Stimulated activated CD4-positive, alpha-beta T cell treated with anti-CD3 and anti-CD28 coated beads, TNF-alpha, amount 100 ng/mL, for 1 hour (primary cell): ENCODE measurements at places on chromosomes 5 and 9.
A peak's percentile ranks its signal among the peaks of the same experiment; 100 is the strongest.

GRCh38 chr9:10678790-10679189 lies 66.0 kb upstream of the PTPRD start:
- no peak for DNase-seq

DNA sequence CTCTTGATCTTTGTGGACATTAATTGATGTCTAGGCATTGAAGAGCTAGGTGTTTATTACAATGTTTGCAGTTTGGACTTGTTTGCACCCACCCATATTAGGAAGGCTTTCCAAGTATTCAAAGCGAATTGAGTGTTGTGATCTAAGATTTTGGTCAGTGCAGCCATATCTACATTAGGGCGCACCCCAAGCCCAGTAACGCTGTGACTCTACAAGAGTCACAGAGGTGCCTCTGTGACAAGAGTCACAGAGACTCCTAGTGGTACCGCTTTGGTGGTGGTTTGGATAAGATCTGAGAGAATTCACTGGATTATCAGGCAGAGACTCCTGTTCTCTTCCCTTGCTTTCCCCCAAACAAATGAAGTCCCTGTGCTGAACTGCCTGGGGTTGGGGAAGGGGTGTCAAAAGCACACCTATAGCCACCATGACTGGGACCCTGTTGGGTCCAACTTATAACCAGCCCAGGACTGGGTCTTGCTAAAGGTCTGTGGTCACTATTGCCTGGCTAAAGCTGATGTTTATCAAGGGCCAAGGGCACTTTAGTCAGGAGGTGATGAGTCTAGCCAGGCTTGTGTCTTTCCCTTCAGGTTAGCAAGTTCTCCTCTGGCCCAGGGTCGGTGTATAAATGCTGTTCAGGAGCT lies 114.1 kb upstream of the RIOK2 start:
- no peak for DNase-seq

GRCh38 chr5:68251386-68251785 lies 35.8 kb downstream of the PIK3R1 start:
- peak; percentile 27 for DNase-seq

GRCh38 chr5:72555871-72556270 lies 48.7 kb upstream of the ZNF366 start:
- DNase-seq = no peak

DNA sequence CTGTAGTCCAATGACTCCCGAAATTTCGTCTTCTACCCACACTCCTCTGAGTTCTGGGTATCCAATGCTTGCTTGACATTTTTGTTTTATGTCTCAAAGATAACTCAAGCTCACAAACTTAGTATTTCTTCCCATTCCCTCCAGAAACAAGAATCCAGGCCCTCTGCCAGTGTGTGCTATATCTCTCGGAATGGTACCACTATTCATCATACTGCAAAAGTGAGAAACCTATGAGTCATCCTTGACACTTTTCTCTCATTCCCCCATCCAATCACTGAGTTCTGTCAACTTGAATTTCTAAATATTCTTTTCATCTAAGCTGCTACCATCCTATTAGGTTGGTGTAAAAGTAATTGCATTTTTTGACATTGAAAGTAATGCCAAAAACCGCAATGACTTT lies 9.8 kb downstream of the SLC12A2 start:
- no peak for DNase-seq

DNA sequence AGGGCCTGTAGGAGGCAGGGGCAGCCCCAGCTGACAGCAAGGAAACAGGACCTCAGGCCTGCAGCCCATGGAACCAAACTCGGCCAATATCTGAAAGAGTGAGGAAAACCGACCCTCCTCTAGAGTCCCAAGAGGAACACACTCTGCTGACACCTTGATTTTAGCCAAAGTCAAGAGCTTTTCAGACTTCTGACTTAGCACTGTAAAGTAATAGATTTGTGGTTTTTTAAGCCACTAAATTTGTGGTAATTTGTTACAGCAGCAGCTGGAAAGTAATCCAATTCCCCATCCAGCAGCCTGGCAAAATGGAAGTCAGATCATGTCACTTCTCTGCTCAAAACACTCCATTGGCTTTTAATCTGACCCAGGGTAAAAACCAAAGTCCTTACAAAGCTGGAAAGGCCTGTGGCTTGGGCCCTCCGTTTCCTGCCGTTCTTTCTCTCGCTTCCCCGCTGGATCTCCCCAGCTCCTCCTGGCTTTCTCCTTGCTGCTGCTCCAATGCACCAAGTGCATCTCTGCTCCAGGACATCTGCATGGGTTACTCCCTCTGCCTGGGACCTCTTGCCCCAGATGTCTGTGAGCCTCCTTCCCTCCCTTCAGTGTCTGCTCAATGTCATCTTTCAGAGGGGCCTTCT lies 79.0 kb downstream of the C5orf15 start:
- DNase-seq = no peak

- no peak for DNase-seq
These were observed 40.6 kb downstream of the TMEM174 start for GRCh38 chr5:73213566-73213998.

DNA sequence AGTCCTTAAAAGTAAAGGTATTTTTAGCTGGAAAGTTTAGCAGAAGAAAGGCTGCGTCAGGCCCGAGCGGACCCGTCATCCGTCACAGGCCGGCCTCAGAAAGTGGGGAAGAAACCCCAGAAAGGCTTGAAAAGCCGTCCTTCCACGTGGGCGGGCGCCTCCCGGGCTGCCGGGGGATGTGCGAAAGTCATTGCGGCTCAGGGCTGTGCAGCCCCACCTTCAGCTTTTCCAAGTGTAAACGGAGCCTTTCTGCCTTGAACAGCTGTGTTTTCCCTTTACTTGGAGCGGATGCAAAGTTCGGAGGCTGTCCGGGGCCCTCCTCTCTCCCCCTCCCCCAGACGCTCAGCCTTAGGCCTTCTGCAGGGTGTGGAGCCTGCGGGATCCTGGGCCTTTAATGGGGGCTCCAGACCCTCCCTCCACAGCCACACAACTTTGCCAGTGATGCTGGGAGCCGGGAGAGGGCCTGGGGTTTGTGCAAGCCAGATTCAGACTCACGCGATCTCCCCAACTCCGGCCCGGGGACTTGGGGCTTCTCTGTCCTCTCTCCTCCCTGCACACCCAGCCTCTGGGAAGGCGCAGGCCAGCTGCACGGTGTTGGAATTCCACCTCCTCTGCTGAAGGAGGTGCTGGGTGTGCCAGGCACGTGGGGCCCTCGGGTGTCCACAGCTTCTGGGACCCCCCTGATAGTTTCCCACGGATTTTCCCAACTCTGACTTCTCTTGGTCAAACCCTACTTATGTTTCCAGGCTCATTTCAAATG lies 95.5 kb upstream of the RAPGEF1 start:
- no peak for DNase-seq

DNA sequence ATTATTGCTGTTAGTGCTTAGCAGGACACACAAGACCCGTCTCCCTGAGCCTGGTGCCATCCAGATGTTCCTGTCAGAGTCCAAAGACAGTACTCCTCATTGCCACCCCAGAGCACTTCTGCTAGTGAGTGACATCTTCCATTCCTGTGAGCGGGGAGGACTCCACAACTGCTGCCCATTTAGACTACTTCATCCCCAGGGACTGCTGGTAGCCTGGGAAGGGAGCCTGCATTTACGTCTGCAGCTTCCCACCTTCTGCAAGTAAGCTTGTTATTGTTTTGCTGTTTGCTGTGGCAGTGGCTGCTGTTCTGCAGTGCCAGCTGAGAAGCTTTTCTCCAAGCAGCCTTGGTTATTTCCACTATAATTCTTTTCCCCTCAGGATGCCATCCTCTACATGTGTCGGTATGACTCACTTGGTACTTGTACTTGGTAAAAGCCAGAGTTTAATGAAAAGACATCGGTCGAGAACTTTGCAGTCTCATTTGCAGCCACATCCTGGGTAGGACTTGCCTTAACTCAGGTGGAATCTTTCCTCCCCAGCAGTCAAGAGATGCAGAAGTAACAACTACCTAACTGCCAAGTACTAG lies 10.6 kb upstream of the MAP1B start:
- no peak for DNase-seq

GRCh38 chr5:149216496-149216895 lies 55.2 kb upstream of the AFAP1L1 start:
- no peak for DNase-seq

GRCh38 chr5:93731987-93732386 lies 9.4 kb downstream of the POU5F2 start:
- DNase-seq = no peak

DNA sequence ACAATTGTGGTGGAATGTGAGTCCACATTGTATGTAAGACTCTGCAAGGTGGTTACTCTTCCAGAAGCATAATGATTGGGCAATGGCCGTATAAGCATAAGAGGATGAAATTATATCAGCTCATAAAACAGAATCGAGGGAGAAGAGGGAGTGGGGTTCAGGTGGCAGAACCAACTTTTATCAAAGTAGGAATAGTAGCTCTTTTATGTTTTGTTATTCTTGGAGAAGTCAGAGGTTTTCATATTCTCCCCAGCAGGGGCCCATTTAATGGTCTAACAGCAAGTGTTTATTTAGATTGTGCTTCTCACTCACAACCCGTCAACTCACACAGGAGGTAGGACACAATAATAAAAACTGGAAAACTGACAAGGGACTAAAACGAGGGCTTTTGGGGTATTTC lies 291.3 kb upstream of the CD180 start:
- DNase-seq = no peak

DNA sequence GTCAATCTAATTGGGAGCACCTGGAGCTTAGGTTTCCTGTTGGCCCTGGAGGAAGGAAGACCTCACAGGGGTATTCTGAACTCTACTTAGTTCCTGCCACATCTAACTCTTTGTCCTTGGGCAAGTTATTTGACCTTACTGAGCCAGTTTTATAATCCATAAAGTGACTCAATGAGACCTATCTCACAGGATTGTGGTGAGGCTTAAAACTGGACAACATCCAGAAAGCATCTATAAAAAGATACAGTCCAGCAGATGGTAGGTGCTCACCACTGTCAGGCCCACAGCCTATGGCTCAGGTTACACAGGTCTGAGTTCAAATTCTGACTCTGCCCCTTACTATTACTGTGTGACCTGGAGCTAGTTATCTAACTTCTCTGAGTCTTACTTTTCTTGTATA lies 23.3 kb downstream of the KCNV2 start:
- DNase-seq = no peak

- DNase-seq = no peak
These were observed 75.7 kb downstream of the FBXL7 start for GRCh38 chr5:15575666-15576065.

DNA sequence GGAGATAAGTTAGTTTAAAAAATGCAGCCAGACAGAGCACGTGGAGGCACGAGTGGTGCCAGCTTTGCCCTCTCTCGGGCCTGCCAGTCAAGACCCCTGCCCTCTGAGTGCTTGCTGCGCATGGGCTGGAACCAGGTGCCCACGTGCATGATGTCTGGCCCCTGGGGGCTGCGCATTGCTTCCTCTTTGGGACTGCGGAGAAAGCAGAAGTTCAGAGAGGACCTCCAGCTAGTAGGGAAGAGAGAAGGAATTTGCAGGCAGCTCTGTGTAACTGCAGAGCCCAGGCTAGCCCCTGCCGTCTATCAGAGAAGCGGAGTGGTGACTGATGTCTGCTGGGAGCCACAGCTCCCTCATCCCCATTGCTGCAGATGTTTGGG lies 9.7 kb upstream of the RNU6ATAC start:
- DNase-seq = no peak

DNA sequence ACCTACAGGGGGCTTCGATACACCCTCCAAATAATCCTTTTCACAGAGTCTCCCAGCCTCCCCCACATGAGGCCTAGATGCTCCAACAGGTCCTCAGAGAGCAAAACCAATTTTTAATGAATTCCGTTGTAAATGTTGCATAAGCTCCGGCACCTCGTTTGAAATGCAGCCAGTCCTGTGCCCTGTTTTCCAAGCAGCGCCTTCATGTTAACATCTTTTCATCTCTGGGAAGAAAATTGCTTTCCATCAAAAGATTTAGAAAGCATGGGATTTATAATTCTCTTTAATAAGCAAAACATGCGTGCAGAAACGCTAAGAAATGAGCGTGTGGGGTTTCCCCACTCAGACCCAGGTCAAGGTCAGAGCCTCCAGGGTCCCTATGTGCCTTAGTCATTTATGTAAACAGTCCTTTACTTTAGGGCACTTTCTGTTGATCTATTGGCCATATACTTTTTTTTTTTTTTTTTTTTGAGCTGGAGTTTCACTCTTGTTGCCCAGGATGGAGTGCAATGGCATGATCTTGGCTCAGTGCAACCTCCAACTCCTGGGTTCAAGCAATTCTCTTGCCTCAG lies 177.5 kb upstream of the S1PR3 start:
- DNase-seq = no peak

DNA sequence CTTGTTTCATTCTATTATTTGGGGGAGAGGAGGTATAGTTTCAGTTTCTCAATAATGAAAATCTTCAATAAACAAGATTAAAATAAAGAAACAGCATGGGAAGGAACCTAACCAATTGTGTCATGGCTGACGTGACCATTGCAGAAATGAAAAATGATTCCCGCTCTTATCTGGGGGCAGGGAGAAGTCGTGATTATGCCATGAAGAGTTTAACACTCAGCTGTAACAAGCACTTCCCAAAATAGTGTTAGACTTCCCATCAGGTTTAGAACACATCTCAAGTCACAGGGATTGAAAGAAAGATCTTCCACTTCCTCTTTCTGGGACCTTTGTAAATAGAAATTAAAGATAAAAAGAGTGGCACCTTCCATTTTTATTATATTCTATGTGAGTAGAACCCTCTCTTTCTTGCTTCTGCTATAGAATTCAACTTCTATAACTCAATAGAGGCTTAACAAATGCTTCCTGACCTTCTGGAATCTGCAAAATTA lies 122.2 kb downstream of the TRPM6 start:
- no peak for DNase-seq

- DNase-seq = no peak
These were observed 2.9 kb upstream of the MYOZ3 start for GRCh38 chr5:150658121-150658520.

DNA sequence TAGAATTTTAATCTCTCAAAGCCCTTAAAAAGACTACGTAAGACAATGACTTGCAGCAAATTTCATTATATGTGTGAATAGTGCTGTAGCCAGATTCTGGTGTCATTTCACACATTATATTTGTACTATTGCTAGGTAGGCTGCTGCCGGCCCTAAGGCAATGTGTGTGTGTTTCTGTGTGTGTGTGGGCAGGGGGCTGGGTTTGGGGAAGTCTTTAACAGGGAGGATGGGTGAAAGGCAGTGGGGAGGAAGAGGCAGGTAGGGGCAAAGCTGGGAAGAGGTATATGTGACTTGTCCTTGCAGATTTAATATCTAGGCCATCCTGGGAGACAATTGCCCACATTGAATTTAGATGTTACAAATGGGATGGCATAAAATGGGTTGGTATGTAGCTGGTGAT lies 130.8 kb downstream of the MACIR start:
- DNase-seq = no peak

- no peak for DNase-seq
These were observed 87.2 kb downstream of the ARHGAP26 start for GRCh38 chr5:142857405-142857804.

GRCh38 chr5:115333164-115333563 lies 36.7 kb upstream of the CCDC112 start:
- DNase-seq = no peak

- no peak for DNase-seq
These were observed 80.8 kb downstream of the MAPKAP1 start for GRCh38 chr9:125626187-125626586.

- no peak for DNase-seq
These were observed 69.6 kb downstream of the NR2F1-AS1 start for GRCh38 chr5:93511445-93511844.
